ENCODE measurements at places on chromosomes 5 and 9.

DNA sequence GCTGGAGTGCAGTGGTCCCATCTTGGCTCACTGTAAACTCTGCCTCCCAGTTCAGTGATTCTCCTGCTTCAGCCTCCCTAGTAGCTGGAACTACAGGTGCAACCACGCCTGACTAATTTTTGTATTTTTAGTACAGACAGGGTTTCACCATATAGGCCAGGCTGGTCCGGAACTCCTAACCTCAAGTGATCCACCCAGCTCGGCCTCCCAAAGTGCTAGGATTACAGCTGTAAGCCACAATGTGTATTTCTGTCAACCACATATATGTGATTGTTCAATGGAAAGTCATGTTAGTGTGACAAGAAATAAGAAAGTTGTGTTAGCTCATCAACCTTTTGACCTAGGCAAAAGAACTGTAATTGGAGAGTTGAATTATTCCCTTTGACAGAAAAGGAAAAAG, 677.1 kb upstream of the CHD1 start:
- DNase-seq: no peak

GRCh38 chr5:39019254-39019653, 54.9 kb downstream of the RICTOR start:
- DNase-seq: no peak

GRCh38 chr5:76867827-76868693, 18.2 kb downstream of the S100Z start:
- peak; percentile 23 for DNase-seq

DNA sequence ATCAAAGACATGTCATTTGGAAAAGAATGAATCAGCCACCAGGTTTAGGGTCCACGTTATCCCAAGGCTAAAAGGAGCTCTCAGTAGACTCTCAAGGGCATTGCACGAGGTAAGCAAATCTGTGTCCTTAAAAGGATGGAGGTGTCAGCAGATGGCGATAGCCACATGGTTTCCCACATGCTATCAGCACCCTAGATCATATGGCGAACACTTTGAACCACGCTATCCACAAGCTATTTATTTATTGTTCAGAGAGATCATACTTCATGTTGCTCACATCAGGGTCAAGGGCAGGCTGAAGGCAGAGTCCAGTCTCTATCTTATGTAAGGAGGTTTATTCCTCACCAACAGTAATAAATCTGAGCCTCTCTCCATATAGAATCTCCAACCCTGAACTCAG, 43.7 kb downstream of the CDH6 start:
- DNase-seq: no peak

- DNase-seq: no peak
Observed at GRCh38 chr5:40428126-40428525, 251.6 kb upstream of the PTGER4 start.

DNA sequence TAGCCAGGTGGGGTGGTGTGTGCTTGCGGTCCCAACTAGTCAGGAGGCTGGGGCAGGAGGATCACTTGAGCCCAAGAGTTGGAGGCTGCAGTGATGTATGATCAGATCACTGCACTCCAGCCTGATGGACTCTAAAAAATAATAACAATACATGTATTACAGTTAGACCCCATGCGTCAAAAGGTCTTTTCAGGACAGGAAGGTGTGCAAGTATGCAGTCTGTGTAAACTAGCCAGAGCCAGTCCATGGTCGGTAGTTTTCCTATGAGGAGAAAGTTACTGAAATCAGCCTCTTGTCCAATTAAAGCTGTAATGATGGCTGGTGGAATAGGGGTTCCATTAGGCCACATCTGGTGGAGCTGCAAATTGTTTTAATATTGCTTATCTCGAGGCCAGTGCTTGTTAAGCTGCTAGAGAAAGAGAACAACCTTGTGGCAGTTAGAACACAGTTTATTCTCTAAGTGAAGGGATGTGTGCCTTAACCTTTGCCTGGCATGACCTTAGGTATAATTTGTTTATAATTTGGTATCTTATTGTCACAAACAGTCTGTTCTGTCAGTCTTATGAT, 1.5 kb upstream of the STOM start:
- DNase-seq: no peak

DNA sequence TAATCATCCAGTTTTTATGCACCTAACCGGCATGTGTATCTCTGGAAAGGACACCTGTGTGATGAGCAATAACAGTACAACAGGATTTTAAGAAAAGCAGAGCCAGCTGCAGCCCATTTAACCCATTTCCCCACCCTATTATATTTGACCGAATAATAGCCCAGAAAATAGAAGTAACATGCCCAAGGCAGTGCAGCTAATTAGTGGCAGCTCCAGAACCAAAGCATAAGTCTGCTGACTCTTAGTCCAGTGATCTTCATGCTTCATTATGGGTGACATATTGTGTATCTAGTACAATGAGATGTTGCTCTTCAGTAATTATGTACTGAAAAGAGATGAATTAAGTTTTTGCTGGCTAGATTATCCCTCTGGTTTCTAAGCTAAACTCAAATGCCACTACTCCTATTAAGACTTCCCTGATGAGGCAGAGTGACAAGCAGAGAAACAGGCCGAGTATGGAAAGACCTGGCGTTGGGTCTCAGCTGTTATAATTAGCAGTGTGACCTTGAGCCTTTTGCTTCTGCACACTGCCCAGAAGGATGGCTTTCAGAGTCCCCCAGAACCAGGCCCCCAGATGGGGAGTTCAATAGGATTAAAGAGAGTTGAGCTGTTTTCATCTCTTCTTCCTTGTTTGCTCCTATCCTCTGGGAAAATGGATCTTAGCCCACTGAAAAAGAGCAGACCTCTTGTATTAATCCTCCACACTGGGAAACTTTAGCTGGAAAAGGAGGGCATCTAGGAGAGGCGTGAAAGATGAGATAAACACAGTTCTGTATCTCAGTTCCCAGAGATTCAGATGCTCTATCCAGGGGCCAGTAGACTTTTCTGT, 10.8 kb upstream of the C1QTNF3 start:
- no peak for DNase-seq

- no peak for DNase-seq
Observed at GRCh38 chr5:36696059-36696673, 89.8 kb downstream of the SLC1A3 start.

- no peak for DNase-seq
Observed at GRCh38 chr5:83417884-83418283, 53.7 kb upstream of the VCAN start.

GRCh38 chr9:137705906-137706305, 87.1 kb downstream of the EHMT1 start:
- DNase-seq: no peak

DNA sequence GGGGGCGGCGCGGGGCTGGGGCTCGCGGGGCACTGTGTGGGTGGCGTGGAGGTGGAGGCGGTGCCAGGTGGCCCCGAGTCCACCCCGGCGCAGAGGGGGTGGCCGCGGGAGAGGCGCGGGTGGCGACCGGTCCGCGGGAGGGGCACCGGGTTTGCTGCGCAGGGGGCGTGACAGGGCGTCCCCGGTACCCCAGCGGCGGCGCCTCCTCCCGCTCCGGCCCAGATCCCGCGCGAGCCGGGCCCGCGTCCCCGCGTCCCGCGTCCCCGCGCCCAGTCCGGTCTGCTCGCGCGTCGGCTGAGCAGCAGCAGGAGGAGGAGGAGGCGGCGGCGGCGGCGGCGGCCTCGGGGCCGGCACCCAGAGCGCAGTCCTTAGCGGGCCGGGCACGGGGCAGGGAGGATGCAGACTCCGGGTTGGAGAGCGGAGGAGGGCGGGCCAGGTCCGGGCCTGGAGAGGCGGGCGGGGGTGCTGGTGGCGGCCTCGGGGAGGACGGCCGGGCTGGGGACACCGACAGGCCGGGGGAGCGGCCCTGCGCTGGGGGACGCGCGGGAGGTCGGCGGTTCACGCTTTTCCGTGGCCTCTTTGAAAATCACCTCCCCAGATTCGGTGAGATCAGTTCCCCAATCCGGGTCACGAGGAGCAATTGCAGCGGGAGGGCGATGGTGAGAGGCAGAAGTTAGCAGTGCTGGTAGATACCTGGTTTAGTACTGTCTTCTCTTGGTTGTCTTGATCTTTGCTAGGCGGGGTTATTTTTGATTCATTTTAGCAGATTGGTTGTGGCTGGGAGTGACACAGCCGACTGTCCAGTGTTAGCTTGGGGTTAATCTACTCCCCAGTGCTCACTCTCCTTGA, 1.7 kb downstream of the TRIO start:
- peak; percentile 67 for DNase-seq

- DNase-seq: no peak
Observed at GRCh38 chr5:134131165-134131564, 16.7 kb downstream of the TCF7 start.

- DNase-seq: no peak
Observed at GRCh38 chr9:116471944-116472506, 215.1 kb upstream of the TRIM32 start.

GRCh38 chr9:133238851-133239532, 29.9 kb upstream of the OBP2B start:
- DNase-seq: peak; percentile 79

DNA sequence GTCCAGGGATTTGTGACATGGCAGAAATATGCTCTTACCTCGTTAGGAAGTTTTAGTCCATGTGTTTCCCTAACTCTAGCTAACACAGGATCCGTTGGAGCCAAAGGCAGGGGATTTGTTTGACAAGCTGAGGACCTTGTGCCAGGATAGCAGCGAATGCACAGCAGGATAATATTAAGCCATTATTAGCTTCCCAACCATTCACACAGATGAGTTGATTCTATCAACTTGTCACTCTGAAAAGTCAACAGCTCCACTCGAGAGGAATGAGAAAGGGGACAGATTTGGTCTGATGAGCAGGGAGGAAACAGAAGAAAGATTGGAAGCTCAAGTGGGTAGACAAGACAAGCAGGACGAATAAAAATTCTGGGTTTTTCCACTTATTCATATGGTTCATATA, 106.2 kb downstream of the FSTL4 start:
- DNase-seq: no peak

- DNase-seq: no peak
Observed at GRCh38 chr5:133990396-133990795, 14.4 kb downstream of the VDAC1 start.

DNA sequence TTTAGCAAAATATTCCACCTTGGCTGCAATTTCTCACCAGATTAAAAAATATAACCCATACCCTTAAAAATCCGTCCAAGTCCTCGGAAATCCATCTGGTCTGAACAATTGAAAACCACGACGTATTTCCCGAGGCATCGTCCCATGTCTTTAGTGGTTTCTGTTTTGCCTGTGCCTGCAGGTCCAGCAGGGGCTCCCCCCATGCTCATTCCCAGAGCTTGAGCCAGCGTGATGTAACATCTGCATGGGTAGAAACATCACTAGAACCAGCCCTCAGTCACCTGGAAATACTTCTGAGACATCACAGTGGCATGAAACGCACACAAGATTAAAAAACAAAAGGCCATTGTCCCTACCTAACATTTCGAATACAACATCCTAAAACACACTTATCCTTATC, 114.0 kb downstream of the DNAH5 start:
- DNase-seq: no peak

GRCh38 chr5:138177941-138178515, 402 bp downstream of the BRD8 start:
- DNase-seq: peak; percentile 64

GRCh38 chr5:170313344-170313743, 15.8 kb upstream of the LCP2 start:
- no peak for DNase-seq

DNA sequence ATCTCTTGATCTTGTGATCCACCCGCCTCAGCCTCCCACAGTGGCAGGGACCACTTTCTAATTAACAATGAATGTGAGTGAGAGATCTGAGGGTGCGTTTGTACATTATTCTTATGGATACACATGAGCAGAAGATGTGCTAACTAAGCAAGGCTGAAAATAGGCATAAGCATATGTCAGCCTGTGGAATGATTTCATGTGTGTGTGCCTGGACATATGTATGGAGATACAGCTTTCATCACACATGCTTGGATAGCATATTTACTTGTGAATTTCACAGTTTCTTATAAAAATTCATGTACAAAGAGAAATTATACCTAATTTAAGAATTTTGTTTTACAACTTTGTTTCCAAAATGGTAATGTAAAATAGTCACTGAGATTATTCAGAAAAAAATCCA, 565.6 kb downstream of the MTRR start:
- no peak for DNase-seq

GRCh38 chr5:66812291-66812690, 216.1 kb downstream of the MAST4 start:
- no peak for DNase-seq

DNA sequence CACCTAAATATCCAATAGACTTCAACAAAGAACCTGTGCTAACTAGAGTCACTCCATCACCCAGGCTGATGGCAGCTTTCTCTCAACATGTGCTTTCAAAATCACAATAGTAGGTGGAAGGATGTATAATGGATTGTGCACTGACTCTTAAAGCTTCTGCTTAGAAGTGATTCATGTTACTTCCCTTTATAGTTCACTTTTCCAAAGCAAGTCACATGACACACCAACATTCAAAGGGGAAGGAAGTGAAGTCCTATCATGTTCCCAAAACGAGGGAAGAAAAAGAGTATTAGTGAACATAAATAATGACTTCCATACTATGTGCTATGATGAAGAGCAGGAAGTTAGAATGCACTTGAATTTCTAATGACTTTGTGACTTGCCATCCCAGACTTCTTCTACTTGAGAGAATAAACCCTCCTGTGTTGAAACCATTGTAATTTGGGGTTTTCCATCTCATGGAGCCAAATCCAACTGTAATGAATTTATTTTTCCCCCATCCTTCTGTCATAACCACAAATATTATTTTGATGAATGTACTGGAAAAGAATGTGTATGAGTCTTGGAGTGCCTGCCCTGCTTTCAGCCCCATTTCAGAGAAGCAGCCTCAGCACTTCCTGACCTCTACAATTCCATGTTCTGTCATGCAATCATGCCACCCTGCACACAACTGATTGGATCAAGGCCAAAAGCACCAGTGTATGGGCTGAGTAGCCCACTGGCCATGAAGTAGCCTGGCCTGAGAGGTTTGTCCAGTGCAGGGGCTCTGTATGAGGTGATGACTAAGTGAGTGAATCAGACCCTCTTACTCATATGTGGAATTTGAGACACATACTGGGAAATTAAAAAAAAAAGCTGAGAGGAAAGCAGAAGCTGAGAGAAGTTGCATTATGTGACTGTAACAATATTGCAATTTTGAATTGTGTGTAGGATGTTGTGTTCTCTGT, 525.9 kb upstream of the CLINT1 start:
- no peak for DNase-seq

DNA sequence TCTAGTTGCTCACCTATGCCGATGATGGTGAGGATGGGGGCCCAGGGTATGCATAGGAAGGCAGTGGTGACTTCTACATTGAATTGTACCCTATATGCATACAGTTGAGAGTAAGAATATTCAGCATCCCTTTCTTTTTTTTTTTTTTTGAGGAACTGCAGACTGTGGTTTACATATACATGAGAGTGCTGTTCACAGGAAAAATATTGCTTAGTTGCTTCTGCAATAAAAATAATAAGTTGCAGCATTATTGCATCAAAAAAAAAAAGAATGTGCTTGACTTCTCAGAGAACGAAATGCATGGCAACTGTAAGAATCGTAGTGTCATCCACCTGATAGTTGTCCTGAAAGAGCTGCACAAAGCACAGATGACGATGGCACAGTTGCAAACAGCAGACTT, 52.8 kb downstream of the PTCD2 start:
- DNase-seq: no peak

GRCh38 chr5:143561219-143561618, 157.7 kb upstream of the NR3C1 start:
- no peak for DNase-seq

Data from right kidney (tissue), 9 donors.